CD4-positive, alpha-beta memory T cell (primary cell): ENCODE measurements at places on chromosomes 12 and 14.

DNA sequence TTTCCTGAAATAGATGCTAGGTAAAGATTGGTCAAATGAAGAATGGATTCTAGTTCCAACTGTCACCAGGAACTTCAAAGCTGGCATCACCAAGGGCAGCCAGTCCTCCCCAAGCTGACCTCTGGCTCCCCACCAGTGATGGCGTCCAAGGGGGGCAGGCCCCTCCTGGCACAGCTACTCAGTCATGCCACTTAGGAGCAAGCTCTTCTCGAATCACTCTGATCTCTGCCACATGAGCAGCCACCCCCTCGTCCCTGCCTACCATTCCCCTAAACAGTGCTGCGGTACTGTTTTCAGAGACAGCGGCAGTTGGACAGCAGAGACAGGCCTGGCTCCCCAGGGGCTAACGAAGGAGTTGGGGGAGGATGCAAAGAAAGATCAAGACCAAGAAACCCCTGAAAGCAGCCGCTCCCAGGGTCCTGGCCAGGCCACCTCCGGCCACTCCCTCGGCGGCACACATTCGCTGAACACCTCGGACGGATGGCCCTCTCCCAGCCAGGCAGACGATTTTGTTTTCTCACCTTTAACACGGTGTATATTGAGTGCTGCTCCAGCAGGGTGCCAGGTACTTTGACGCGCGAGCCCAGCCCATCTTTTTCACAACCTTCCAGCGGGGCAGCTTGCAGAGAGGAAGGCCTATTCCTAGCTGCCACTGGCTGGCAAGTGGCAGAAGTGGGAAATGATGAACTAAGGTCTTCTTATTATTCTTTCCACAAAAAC lies 47.4 kb downstream of the ARL6IP4 start:
- no peak for DNase-seq

- DNase-seq, result no peak
These were observed 98.9 kb upstream of the EGLN3 start for GRCh38 chr14:34049790-34050189.

DNA sequence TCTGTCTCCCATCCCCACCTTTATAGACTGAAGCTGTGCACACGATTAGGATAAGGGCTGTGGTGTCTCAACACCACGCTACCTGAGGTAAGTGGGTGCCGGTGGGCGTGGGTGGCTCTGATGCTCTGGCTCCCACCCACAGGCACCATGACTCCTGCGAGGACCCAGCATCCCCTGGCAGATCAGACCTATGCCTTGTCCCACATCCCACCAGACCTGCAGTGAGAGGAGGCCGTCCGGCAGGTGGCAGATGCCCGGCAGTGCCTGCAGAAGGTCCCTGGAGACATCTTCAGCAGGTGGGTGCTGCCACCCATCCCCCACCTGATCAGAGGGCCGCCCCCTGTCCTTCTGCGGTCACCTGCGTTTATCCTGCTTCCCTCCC lies 104.4 kb upstream of the PRB2 start:
- DNase-seq, result no peak

GRCh38 chr12:55633151-55633550 lies 3.5 kb upstream of the OR10P1 start:
- no peak for DNase-seq

DNA sequence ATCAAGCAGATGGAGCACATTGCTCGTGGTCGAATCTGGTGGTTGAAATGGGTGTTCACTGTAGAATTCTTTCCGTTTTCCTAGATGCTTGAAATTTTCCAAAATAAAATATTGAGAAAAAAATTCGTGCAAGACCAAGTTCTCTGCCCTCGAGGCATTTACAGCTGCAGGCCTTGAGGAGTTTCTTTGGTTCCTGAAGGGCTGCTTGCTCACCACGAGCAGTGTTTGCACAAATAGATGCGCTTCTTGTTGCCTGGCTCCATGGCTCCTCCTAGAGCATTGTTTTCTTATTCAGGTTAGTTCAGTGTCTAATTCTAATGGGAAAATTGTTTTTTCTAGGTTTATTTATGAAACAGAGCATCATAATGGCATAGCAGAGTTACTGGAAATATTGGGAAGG lies 74.5 kb upstream of the DYNC1H1 start:
- DNase-seq, result no peak

GRCh38 chr12:48473061-48473460 lies 702 bp downstream of the ANP32D start:
- no peak for DNase-seq

DNA sequence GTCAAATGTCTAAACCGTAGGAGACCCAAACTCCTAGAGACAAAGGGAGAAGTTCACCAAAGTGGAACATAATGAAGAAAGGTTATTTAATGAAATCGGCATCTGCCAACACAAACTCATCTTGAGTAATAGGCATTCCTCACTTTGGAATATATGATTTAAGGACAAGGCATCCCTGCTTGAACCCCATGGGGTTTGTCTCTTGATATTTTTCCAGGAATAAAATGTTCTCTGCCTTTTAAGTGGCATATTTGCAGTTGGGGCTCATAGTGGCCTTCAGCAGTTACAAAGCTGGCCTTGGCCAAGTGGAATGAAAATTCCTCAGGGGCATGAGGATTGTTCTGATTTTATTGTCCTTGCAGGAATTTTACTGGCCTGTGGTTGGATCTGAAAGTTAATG lies 7.1 kb downstream of the POP5 start:
- no peak for DNase-seq

GRCh38 chr12:65510007-65510406 lies 231.5 kb downstream of the MSRB3 start:
- no peak for DNase-seq

- DNase-seq, result no peak
These were observed 2.6 kb upstream of the LGMN start for GRCh38 chr14:92750994-92751400.

DNA sequence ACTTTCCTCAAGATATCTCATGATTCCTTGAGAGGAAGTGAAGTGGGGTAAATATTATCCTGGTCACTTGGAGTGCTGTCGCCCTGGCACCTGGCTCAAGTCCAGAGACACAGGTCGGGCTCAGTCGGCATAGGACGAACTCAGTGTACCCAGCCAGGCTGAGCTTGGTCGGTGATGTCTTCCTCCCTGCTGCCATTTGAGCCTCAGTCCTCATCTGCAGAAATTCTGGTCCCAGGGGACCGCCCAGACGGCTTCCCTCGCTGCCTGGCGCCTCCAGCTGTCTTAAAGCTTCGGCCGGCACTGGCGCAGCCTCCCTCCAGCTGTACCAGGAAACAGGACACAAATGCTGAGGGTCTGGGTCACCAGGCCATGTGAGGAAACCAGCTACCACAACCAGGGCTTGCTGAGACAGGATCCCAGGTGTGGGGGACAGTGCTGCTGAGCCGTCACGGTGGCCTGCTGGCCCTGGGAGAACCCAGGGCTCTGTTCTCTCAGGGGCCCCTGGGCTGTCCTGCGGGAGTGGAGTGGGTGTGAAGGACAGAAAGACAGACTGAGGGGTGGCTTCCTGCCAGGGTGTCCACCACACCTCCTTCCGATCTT lies 5.0 kb upstream of the KLC1 start:
- no peak for DNase-seq

DNA sequence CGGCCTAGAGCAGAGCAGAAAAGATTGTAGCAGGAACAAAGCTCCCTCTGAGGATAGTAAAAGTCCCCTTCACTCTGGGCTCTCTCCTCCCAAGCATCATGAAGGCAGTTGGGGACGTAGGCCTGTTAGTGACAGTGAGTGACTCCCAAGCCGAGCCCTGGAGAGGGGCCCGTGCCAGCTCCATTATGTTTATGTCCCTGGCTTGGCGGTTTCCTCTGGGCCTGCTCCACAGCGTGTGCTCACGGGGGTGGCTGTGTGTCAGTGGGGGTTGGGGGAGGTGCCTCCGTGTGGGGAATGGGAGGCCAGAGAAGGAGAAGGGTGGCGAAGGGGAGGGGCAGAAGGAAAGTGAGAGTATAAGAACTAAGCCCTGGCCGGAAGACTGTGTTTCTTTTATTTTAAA lies 170.0 kb upstream of the VASH1 start:
- no peak for DNase-seq

- no peak for DNase-seq
These were observed 1.3 kb upstream of the OAS3 start for GRCh38 chr12:112936927-112937326.

- no peak for DNase-seq
These were observed 10.7 kb downstream of the LLPH start for GRCh38 chr12:66119870-66120241.

DNA sequence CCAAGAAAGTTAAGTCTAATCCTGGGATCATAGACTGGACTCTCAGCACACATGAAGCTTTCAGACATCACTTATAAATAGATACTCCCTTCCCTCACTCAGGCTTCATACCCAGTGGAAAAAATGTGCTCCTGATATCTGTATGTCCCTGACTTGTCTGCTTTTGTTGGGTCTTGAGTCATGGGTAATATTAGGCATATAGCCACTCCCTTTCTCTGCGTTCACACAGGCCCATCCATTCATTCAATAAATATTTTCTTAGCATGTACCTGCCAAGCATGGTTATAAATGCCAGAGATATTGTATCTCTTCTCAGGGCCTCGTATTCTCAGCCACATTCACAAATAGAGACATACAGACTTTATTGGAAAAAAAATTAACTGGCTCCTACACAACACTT lies 43.5 kb downstream of the COX16 start:
- no peak for DNase-seq

GRCh38 chr12:108313241-108313605 lies 25.9 kb downstream of the CMKLR1 start:
- DNase-seq, result no peak

DNA sequence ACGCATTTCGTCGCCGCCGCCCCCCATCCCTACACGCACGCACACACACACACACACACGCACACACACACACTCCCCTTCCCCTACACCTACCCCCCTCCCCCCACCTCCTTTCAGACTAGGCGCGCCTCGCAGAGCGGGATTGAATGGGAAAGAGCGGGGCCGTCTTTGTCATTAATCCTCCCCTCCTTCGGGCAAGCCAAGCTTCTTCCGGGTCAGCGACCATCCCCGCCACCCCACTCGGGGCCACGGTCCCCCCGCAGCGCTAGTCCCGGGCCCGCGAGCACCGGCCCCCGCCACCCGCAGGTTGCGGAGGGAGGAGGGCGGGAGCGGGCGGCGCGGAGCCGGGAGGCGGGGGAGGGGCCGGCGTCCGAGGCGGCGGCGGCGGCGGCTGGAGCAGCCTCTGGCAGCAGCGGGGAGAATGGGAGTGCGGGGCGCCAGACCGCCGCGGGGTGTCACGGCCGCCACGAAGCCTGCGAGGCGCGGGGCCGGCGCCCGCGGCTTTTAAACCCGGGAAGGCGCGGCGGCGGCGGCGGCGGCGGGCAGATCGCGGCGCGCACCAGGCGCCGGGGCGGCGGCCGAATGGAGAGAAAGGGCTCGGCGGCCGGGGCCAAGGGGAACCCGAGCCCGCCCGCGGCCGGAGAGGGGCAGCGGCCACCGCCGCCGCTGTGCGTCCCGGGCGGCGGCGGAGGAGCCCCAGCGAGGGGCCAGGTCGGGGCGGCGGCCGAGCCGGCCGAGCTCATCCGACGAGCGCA lies at the start of gene TTC9:
Gene TTC9, plus strand, starts transcription at position 369 of the 755 bp plus-strand sequence. Its CDS starts 214 bp downstream, at position 583.
- peak; percentile 41 for DNase-seq

DNA sequence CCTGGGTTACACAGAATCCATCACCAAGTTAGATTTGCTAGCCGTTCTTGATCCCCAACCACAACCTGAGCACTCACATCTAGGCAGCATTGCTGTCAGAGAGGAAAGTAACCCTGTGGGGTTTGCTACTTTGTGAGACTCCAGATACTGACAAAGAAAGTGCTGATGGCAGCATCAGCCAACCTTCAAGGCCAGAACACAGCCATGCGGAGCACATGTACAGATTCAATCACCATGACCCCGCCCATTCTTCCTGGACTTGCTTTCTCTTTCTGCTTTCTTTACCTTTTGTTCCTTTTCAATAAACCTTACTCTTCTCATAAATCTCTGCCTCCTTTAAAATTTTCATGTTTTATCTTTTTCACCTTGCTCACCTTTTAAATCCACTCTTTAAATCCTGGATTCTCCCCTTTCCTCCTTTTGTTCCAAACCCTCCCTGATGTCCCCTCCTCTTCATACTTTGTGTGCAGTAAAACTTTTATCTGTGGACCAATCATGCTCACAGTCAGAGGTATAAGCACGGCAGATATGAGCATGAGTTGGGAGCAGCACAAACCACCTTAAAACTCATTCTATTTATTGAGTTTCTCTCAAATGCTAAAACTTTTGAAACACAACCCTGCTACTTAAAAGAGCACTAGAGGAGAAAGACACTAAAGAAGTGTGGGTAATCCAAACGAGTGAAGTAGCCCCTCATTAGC lies 21.9 kb upstream of the CERS5 start:
- peak; percentile 27 for DNase-seq

- DNase-seq, result no peak
These were observed 606 bp downstream of the CINP start for GRCh38 chr14:102362084-102362483.

- DNase-seq, result peak; percentile 87
These were observed 67.1 kb downstream of the RNF34 start for GRCh38 chr12:121466794-121467637.

DNA sequence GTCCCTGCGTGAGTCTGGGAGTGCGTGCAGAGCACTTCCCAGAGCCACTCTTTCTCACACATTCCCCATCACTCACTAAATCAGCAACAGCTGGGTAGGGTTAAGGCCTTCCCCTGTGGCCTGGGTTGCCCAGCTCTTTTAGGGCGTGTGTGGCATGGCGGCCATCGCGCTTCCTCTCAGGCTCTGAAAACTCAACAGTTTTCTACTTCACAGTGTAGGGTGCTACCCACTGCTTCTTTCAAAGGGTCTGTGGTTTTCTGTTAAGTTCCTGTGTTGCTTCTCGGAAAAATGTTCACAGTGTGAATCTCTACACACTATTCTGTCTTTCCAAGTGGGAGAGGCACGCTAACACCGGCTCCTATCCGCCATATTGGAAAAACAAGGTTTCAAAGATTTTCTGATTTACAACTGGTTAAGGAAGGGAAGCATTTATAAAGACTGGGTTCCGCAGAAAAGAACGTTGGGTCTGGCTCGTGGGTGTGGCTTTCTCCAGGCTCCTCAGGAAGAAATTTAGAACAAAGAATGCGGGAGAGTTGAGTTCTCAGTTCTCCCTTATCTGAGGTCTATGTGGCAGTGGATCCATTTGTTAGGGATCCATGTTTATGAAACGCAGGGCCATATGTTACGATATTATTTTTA lies 34.9 kb upstream of the AEBP2 start:
- peak; percentile 13 for DNase-seq

- no peak for DNase-seq
These were observed 367.5 kb downstream of the DAD1 start for GRCh38 chr14:22221508-22221907.

- no peak for DNase-seq
These were observed 87.0 kb downstream of the DNAI7 start for GRCh38 chr12:25107920-25108319.

DNA sequence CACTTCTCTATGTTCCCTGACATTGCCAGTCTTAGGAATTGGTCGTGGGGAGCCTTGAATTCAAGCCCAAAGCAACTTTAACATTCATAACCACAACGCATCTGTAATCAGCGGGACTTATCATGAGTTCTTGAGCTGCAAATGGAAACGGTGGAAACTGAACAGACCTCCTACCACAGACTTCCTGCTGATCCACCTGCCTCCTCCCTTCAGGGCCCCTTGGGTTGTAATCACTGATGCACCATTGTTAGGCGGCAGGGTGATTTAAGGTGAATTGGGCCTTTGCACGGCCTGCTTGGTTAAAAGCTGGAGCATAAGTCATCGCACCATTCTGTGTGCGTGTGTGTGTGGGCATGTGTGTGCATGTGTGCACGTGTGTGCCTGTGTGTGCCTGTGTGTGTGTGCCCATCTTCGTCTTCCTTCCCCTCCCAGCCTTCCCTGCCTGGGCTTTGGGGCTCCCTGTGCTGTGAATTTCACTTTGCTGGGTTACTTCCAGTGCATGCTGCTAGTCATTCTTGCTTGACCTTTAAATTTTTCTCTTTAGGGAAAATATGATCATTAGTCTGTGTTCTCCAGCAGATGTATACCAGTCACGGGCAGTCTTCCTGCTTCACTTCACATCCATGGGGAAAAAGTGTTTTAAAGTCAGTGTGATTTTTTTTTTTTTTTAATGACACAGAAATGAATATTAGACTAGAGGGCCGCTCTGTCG lies 29.1 kb downstream of the CHST11 start:
- peak; percentile 87 for DNase-seq
